ENCODE measurements at places on chromosomes 16 and 17.

- DNase-seq: no peak
These were observed 86.3 kb downstream of the VPS53 start for GRCh38 chr17:628089-628941.

DNA sequence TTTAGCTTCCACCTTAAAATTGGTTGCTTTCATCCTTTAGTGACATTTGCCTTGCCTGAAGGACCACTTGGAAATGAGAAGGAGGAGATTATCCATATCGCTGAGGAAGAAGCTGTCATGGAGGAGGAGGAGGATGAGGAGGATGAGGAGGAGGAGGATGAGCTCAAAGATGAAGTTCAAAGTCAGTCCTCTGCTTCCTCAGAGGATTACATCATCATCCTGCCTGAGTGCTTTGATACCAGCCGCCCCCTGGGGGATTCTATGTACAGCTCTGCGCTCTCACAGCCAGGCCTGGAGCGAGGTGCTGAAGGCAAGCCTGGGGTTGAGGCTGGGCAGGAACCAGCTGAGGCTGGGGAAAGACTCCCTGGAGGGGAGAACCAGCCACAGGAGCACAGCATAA lies 11.5 kb upstream of the TMEM106A start:
- DNase-seq: no peak

- no peak for DNase-seq
These were observed 113.0 kb downstream of the GOSR1 start for GRCh38 chr17:30590081-30590733.

DNA sequence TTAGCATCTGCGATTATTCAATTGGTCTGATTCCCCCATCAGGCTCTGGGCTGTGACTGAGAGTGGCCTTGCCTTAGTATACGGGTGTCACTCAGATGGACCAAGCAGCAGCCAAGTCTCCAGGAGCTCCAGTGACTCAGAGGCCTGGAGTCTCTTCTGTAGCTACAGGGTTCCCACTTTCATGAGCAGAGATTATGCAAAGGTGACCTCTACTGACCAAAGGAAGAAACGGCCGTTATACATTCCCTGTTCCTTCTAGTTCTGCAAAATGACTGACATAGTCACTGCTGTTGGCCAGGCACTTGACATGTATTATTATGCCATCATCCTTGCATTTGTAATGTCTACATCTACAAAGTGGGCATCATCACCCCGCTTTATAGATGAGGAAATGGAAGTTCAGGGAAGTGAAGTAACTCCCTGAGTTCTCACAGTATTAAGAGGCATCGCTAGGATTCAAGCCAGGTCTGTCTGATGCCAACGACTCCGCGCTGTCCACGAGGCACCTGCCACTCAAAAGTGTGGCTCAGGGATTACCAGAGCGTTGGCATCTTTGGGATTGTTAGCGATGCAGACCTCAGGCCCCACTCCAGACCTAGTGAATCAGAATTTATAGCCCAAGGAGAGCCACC lies 23.3 kb downstream of the SLC38A7 start:
- DNase-seq: no peak

DNA sequence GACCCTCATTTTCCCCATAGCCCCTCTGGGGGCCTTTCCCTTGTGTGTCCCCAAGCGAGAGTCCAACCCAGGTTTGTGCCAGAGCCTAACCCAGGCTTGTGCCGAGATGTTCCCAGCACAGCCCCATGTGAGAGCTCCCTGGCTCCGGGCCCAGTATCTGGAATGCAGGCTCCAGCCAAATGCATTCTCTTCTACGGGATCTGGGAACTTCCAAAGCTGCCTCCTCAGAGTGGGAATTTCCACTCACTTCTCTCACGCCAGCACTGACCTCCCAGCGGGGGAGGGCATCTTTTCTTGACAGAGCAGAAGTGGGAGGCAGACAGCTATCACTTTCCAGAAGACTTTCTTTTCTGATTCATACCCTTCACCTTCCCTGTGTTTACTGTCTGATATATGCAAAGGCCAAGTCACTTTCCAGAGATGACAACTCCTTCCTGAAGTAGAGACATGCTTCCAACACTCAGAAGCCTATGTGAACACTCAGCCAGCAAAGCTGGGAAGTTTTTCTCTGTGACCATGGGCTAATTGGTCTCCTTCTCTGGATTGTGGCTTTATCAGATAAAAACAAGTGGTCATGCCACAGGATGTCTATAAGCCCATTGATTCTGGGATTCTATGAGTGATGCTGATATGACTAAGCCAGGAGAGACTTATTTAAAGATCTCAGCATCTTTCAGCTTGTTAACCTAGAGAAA lies 2.5 kb upstream of the CCL2 start:
- DNase-seq: no peak

GRCh38 chr17:40536295-40537171 lies 28.7 kb downstream of the CCR7 start:
- DNase-seq: no peak

DNA sequence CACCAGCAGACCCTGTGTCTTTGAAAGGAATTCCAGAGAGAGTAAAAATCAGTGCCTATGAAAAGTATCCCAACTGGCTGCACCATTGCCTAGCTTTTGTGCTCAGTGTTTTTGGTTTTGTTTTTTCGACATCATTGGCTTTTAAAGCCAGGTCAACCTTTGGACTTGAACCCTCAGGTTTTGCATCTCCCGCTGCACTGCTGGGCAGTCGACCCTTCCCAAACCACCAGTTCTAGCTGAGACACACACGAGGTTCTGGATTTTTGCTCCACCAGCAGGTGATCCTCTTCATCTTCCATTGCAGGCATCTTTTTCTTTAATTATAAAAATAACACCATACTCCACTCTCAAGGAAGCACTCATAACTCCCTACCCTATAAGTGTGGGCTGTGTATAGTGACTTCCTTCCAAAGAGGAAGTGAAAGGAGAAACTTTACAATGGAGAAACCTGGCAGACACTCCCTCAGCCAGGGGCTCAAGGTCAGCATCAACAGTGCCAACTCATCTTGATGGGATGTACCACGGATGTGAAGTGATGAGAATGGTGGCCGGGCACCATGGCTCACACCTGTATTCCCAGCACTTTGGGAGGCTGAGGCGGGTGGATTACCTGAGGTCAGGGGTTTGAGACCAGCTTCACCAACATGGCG lies 57.8 kb downstream of the BMERB1 start:
- DNase-seq: no peak

DNA sequence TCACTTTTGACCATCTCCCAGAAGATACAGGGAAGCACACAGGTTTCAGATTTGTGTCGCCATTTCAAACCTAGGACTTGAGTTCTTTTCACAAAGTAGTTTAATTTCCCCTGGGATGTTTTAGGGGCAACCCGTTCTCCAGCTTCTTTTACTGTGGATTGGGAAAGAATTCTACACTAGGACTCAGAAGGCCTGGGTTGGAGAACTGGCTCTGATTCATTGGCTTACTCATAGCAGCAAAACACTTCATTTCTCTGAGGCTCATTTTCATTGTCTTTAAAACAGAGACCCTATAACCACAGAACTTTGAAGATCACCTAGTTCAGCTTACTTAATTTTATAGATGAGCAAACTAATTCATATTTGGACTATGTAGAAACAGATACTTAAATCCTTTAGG lies 175.9 kb upstream of the SALL1 start:
- no peak for DNase-seq

DNA sequence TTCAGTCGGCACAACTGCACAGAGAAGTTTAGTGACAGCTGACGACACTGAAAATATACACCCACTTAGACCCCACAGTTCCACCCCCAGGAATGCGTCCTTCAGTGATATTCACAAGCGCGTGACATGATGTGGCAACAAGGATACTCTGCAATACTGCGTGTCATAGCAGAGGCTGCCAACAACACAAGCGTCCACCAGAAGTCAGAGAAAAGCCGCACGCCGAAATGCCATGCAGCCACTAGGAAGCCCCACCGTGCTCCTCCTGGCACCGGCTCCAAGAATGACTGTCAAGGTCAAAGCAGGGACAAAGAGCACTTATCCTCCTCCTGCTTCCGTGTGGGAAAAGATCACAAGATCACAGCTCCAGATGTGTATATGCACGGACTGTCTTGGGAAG lies 3.5 kb downstream of the ATP2A3 start:
- no peak for DNase-seq

DNA sequence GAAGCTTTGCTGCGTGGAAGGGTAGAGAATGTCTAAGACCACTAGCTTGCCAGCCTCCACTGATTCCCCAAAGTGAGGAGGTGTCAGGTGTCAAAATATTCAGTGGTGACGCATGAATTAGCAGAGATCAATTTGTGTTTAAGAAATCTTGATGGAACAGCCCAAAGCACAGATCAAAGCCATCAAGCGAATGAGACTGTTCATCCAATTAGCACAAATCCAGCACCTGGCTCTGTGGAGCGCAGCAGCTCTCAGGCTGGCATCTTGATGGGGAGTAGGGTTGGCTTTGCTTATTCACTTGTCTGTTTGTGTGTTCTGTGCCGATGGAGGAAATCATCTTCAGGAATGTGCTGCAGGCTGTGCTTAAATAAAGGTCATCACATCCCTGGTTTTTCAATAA lies 456.8 kb upstream of the CCL2 start:
- DNase-seq: no peak
